ENCODE measurements at places on chromosomes 3 and 15.

- peak; percentile 37 for DNase-seq
These were observed 489.8 kb upstream of the PROK2 start for GRCh38 chr3:72274493-72275330.

- DNase-seq = no peak
These were observed 16.6 kb upstream of the IREB2 start for GRCh38 chr15:78421238-78421965.

- DNase-seq = no peak
These were observed 25.4 kb upstream of the SLC25A26 start for GRCh38 chr3:66195347-66195783.

- peak; percentile 90 for DNase-seq
These were observed at the start of gene C15orf61 for GRCh38 chr15:67521029-67521782. Gene C15orf61, plus strand, starts transcription at chr15:67521131. Its CDS starts 118 bp downstream, at chr15:67521249.

DNA sequence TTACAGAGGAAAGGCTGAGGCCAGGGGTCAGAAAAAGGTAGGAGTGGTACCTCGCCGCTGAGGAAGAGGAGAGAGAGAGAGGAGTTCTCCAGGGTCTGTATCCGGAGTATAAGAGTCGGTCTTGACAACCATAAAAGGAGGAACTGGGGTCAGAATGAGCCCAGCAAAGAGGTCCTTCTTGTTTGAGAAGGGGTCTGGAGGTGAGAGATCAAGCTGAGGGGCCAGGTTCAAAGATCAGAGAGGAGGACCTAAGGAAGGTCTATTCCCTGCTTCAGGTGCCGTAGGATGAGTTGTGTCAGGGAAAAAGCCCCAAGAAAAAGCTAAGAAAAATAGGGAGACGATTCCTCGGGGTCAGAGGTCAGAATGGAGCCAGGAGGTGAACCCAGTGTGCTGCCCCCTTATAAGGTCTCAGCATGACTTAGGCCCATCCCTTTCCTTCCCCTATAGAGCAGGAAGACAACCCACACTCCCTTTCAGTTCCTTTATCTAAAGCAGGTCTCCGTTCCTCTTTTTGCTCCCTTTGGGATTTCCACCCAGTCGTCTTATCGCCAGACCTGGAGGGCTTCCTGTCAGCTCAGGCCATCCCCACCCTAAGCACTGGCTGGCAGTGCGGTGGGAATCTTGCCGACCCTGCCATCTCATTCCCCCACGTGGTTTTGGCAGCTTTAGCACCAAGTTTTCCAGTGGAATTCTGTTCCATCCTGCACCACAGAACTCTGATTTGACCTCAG lies 651 bp downstream of the MTMR14 start:
- DNase-seq = peak; percentile 27

- DNase-seq = no peak
These were observed 81.1 kb downstream of the CHSY1 start for GRCh38 chr15:101170568-101171350.

GRCh38 chr3:118760585-118761290 lies 273.9 kb downstream of the IGSF11 start:
- DNase-seq = no peak

GRCh38 chr3:138259126-138259525 lies 70.5 kb downstream of the NME9 start:
- no peak for DNase-seq

- no peak for DNase-seq
These were observed 284.5 kb downstream of the XXYLT1 start for GRCh38 chr3:194986208-194987043.

DNA sequence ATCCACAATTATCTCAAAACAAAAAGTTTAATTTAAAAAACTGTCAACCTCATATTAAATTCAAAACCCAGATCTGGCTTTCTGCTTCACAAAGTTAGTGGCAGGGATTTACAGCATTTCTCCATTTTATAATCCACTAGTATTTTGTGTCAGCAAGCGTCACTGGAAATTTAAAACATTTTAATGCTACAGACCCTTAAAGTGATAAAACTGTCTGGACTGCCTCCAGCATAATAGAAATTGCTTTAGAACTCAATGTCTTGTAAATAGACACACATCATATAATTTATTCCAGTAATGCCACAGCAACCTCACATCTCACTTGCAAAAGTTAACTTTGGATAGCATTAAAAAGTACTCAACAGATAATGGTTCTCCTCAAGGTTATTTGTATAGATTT lies 116.1 kb downstream of the ULK4 start:
- no peak for DNase-seq

DNA sequence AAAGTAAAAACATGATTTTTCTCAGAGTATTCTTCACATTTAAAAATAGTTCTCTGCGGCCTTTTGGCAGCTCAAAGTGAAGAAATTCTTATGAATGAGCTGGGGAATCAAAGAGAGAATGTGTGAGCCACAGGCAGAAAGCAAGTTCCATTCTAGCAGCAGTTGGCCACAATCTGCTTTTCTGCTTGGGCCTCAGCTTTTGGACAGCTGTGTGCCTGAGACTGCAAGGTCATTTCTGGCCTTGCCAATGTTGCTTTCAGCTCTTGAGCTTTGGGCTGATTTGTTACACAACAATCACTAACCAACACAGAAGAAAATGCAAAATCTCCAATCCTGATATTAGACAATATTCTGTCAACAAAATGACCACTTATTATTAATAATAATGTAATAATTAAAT lies 14.4 kb upstream of the TM4SF4 start:
- no peak for DNase-seq

- no peak for DNase-seq
These were observed 108.1 kb upstream of the ZBED2 start for GRCh38 chr3:111702996-111703985.

GRCh38 chr3:119356646-119357045 lies 62.5 kb downstream of the ARHGAP31 start:
- no peak for DNase-seq

- peak; percentile 0 for DNase-seq
These were observed 41.3 kb downstream of the TXNRD3 start for GRCh38 chr3:126613479-126614188.

DNA sequence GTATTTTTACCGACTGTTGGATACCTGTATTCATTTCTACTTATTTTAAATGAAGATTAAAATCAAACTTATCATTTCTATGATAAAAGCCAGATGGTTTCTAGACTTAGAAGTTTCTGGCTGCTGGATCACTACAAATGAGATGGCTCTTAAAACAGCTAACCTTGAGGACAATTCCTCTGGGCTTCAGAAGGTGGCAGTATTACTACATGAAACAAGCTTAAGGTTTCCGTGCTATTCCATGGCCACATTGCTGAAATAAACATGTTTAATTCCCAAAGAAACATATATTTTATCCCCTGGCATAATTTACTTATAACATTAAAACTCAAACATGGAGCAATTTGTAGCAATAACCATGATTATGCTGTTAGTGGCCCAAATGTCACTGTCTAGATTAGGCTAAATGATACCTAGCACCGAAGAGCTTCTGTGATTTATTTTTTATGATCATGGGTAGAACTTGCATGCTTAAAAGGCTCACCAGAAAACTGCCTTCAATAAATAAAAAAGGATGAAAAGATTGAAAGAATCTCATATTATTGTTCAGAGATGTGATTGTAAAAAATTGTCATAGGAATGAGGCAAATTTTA lies 204.0 kb upstream of the NANOGP8 start:
- DNase-seq = peak; percentile 6

GRCh38 chr3:129552287-129553050 lies 9.5 kb downstream of the H1-8 start:
- no peak for DNase-seq

DNA sequence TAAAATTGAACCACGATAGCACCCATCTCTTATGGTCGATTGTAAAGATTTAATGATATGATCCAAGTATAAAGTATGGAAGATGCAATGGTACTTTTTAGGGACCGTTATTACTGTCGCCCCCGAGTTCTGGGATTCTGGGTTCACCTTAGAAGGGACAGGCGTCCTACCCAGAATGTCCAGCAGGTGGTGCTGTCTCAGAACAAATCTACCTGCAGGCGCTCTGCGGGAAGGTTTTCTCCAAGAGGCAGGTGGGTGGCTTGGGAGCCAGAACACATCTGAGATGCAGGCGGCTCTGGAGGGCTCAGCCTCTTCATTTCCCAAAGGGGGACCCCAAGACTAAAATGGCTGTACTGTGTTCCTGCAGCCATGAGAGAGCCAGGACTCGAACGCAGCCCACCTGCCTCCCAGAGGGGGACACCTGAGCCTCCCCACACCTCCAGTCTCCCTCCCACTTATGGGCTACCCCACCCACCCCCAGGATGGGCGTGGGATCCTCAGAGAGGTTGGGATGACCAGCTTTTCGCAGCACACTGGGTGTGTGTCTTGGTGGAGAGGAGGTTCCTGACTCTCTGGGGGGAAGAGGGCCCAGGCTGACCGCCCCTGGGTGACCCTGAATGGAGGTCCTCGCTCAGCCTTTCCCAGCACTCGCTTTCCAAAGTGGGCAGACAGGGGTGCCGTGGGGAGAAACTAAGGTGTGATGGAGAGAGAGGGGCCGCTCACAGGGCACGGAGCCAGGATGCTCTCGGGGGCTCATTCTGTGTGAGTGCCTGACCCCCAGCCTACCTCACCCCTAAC lies 28.1 kb upstream of the CORO2B start:
- peak; percentile 62 for DNase-seq

DNA sequence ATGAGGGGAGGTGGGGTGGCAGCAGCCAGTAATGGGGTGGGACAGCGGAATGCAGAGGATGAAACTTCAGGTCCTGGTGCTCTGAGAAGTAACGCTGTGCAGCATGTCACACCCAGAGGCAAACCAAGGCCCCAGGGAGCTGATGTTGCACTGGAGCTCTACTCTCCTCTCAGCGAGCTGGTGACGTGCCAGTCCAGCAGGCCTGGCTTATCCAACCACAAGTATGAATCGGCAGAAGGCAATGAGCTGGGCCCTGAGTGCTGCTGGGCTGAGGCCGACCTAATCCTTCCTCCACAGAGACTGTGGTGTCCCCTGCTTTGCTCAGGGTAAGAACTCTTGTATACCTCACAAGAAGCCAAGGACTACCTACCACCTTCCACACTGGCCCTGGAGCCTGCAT lies 30.5 kb downstream of the CD86 start:
- no peak for DNase-seq

DNA sequence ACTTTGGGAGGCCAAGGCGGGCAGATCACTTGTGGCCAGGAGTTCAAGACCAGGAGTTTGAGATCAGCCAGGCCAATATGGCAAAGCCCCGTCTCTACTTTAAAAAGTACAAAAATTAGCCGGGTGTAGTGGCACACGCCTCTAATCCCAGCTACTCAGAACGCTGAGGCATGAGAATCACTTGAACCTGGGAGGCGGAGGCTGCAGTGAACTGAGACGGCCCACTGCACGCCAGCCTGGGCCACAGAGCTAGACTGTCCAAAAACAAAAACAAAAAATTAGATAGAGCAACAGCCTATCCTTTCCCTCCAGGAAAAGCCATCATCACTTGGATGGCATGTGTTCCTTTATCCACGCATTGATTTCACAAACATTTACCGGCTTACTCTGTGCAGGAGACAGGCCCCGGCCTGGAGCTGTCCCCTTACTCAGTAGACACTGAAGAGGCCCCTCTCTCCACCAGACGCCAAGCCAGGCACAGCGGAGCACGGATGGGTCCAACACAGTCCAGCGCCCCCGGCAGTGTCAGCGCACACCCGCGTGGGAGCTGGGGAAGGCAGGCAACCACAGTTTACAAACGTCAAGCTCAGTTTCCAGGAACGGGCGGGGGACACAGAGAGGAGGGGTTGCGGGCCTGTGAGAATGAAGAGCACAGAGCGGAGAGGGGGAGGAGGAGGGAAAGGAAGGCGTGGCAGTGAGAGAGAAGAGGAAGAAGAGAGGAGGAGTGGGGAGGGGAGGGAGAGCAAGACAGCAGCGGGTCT lies 3.1 kb downstream of the GP5 start:
- DNase-seq = peak; percentile 62

GRCh38 chr3:72421126-72421525 lies 427.1 kb downstream of the SHQ1 start:
- no peak for DNase-seq

DNA sequence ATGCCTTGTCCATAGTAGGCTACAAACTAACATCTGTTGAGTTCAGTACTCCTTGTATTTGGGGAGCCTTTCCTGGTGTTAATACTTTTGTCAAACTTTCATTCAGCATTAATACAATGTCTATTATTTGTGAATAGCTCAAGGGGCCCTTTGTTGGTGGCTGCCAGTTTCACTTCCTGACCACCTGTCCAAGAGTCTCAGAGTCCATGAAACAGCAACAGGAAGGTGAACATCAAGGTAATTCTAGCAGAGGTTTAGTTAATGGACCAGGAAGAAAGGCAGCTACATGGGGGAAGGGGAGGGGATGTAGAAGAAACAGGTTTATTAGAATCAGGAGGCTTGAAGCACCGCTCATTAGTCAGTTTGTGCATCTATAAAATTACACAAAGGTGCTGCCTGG lies 386.9 kb downstream of the PDCD6IP start:
- DNase-seq = no peak

- DNase-seq = no peak
These were observed 435.2 kb upstream of the DPPA4 start for GRCh38 chr3:109772520-109772919.

DNA sequence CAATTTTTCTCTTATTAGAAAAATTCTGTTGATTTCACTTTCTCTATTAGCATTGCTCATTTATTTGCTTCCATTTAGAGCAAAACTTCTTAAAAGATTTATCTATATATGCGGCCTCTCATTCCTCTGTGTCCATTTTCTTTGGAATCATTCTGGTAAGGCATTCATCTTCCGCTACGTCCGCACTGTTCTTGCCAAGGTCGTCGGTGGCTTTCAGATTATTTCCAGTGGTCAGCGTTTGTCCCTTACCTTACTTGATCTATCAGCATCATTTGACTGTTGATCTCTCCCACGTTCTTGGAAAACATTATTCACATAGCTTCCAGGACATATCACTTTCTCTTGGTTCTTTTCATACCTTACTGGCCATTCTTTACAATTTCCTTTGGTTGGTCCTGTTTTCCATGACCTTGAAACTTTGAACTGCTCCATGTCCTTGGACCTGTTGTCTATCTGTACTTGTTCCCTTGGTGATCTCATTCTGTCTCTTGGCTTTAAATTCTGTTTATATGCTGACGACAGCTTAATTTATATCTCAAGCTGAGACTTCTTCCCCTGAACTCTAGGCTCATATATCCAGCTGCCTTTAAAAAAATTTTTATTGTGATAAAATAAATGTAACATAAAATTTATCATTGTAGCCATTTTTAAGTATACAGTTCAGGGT lies 54.5 kb downstream of the SLMAP start:
- DNase-seq = no peak

GRCh38 chr3:8254489-8254888 lies 247.1 kb upstream of the LMCD1 start:
- DNase-seq = no peak

DNA sequence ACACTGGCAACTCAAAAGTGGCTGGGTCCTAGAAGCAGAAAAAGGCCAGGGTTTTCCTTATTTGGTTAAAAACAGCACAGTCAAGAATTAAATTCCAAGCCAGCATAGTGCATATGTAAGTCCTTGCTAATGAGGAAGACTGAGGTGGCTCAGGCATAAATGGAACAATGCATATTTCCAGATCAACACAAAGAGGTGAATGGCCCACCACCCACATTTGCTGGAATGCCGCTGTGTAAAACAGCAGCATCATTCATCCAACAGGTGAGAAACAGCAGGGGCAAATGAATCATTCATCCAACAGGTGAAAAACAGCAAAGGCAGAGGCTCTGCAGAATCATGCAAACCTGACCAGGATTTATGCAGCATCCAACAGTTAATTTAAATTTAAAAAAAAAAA lies 32.9 kb downstream of the GPR176 start:
- no peak for DNase-seq

GRCh38 chr3:53044711-53045517 lies 959 bp downstream of the SFMBT1 start:
- peak; percentile 77 for DNase-seq

GRCh38 chr15:68220967-68221366 lies 8.6 kb downstream of the CLN6 start:
- DNase-seq = no peak

GRCh38 chr3:185730550-185730949 lies 94.3 kb downstream of the IGF2BP2 start:
- no peak for DNase-seq

Measured in CD4-positive, alpha-beta T cell treated with Interleukin-17A for 1 hour (primary cell).